COLO829 (cell line): ENCODE measurements at places on chromosomes 7 and 10.
A peak's percentile ranks its signal among the peaks of the same experiment; 100 is the strongest.

- DNase-seq = no peak
These were observed 118.2 kb upstream of the PPIF start for GRCh38 chr10:79229071-79229541.

- DNase-seq = no peak
These were observed 145.6 kb upstream of the ZNF32 start for GRCh38 chr10:43794181-43794815.

DNA sequence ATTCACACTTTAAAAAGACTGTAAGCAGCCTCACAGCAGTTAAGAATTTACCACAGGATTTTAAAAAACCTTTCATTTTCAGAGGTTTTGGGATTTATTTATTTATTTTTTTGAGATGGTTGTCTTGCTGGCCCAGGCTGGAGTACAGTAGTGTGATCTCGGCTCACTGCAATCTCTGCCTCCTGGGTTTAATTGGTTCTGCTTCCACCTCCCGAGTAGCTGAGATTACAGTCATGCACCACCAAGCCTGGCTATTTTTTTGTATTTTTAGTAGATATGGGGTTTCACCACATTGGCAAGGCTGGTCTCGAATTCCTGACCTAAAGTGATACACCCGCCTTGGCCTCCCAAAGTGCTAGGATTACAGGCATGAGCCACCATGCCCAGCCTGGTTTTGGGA lies 19.1 kb downstream of the MINDY4 start:
- no peak for DNase-seq

- no peak for DNase-seq
These were observed 235.2 kb upstream of the GRB10 start for GRCh38 chr7:51017576-51018535.

- DNase-seq = no peak
These were observed 9.1 kb downstream of the WDR86 start for GRCh38 chr7:151400626-151401315.

DNA sequence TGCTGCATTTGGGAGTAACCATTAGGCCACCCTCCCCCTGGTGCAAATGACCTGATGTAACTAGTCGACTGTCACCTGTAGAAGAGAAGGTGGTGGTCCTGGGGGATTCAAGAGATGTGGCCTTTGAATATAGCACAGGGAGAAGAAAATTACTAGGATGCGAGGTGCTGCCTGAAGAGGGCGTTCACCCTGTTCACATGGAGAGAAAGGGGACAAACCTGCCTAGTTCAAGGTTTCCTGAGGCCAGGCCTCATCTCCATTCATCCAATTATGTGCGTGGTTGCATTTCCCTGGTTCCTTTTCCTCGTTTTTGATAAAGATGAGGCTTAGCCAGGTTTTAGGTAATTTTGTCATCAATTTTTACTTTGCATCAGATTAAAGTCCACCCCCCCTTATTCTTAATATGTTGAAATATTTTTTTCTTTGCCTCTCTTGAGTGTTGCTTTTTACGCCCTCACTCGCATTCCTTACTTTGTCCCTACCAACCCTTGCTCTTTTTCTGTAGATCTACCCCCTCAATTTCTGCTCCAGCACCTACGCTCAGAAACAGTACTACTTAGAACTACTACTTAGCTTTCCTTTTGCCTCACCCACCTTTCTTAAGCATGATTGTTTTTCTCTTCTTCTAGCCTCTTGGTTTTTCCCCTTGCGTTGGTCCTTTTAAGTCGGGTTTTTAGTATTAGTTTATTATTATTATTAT lies 13.7 kb downstream of the CLCN1 start:
- DNase-seq = no peak

DNA sequence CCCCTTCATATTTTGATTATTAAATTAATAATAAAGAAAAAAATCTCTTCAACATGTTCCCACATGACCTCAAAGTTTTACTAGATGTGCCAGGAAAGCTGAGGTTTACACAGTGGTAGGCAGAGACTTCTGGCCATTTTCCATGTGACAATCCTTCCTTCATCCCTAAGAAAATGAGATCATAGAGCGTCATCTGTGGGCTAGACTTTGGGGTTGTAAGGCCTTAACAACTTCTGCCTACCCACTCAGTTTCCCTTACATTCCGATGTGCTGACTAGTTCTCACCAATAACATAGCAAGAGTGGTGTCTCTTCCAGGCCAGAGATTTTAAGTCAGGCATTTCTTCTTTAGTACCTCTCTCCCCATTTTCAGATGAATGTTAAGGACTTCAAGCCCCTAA lies 171.1 kb upstream of the PHF14 start:
- DNase-seq = peak; percentile 43

GRCh38 chr10:121639416-121639815 lies 41.2 kb upstream of the FGFR2 start:
- DNase-seq = no peak

GRCh38 chr10:7501157-7501556 lies 90.3 kb upstream of the SFMBT2 start:
- DNase-seq = no peak

DNA sequence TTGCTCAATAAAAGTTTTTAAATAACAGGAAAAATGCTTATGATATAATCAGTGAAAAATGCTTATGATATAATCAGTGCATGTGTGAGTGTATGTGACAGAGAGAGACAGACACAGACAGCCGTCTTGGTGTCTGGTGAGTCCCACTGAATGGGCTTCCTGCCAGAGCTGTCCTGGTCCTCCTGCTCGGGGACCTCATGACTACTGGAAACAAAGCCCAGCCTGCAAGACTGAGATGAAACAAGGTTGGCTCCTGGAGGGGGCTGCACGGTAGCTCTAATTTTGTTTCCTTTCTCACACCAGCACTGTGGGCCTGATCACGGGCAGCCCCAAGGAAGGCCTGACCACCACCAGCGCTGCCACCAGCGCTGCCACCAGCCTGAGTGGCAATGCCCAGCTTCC lies 57.3 kb downstream of the NRP1 start:
- no peak for DNase-seq

- DNase-seq = no peak
These were observed 3.4 kb downstream of the INHBA start for GRCh38 chr7:41699516-41699915.

- DNase-seq = peak; percentile 50
These were observed 70.1 kb downstream of the NPTX2 start for GRCh38 chr7:98687111-98687751.

GRCh38 chr10:69901628-69902505 lies 100.2 kb downstream of the COL13A1 start:
- DNase-seq = peak; percentile 44

GRCh38 chr7:36475381-36475780 lies 85.7 kb downstream of the ANLN start:
- no peak for DNase-seq
